ENCODE measurements at places on chromosomes 3 and 15.

- no peak for DNase-seq
These were observed 38.8 kb upstream of the PCSK6 start for GRCh38 chr15:101528108-101528916.

GRCh38 chr3:31106204-31106603 is 211.7 kb upstream of the GADL1 start:
- DNase-seq = no peak

GRCh38 chr3:124032311-124032880 is 40.5 kb upstream of the ROPN1 start:
- DNase-seq = no peak

GRCh38 chr3:27426926-27427325 is 57.3 kb downstream of the SLC4A7 start:
- DNase-seq = no peak

DNA sequence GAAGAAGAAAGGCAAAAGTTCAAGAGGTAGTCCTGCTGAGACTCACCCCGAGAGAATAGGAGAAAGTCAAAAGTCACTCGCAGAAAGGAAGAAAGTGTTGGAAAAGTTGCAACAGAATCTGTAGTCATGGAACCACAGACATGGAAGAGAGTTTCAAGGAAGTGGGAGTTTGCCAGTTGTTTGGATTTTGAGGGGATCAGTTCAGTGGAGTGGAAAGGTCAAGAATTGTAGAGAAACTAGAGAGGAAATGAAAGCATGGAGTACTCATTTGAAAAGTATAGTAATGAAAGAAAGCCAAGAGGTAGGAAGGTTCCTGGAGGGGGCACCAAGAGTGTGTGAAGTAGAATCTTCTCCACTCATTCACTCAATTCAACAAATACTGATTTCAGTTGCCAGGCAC is 34.7 kb downstream of the SPTSSB start:
- DNase-seq = no peak

GRCh38 chr3:95923496-95924210 is 890.7 kb upstream of the EPHA6 start:
- DNase-seq = peak; percentile 16

- DNase-seq = no peak
These were observed 81.2 kb upstream of the PLXND1 start for GRCh38 chr3:129687586-129688125.

Data from stimulated activated CD4-positive, alpha-beta T cell treated with anti-CD3 and anti-CD28 coated beads, Interleukin-4, amount 100 ng/mL, for 24 hours (primary cell).